Camera-type eye (tissue), 1 donor: ENCODE measurements at places on chromosomes 11 and 22. TPM values are rescaled to one million over a fixed set of nuclear protein-coding genes. Genes with fewer than 3 reads are reported as not detected.

CNGA4 gene
- 0.27 TPM for total RNA-seq

PPM1F gene
- 37.2 TPM for total RNA-seq

SLC5A4 gene
- 0.82 TPM for total RNA-seq

OR6T1 gene
- not detected for total RNA-seq

CSF2RB gene
- 2.9 TPM for total RNA-seq
